ENCODE measurements at places on chromosomes 6 and 20.

DNA sequence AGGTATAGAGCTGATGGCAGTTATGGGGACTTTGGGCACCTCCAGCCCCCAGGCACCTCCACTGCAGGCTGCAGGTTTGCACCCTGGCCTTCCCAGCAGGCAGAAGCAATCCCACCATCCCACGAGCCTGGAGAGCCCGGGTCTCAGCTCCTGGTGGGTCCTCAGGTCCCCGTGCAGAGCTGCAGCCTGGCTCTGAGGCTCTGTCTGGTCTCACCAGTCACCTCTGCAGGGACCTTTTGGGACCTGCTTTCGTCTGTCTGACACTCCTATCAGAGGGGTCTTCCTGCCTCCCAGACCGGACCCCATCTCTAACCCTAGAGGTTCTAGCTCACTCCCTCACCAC, 41.9 kb downstream of the FGD2 start:
- no peak for DNase-seq

- no peak for DNase-seq
Observed at GRCh38 chr6:11062715-11063114, 18.6 kb upstream of the ELOVL2 start.

GRCh38 chr20:39986173-39986904, 702.7 kb downstream of the MAFB start:
- DNase-seq: no peak

DNA sequence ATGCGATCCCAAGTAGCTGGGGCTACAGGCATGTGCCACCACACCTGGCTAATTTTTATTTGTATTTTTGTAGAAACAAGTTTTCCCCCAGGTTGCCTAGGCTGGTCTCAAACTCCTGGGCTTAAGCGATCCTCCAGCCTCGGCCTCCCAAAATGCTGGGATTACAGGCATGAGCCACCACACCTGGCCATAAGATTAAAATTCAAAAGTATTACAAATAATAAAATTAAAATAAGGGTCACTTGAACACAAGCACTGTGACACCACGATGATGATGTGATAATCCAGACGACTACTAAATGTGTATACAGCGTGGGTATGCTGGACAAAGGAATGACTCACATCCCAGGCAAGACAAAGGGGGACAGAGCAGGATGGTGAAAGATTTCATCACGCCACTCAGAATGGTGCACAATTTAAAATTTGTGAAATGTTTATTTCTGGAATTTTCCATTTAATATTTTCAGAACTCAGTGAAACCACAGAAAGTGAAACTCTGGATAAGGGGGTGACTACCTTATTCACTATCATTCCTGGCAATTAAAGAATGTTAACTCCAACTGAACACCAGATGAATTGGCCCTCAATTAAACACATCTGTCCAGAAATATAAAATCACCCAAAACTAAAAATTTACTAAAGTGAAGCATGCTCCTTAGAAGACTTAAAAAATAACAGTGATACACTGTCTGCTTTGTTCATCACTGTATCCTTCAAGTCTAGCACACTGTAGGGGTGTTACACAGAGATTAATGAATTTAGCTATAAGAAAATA, 13.1 kb downstream of the B4GALT5 start:
- DNase-seq: peak; percentile 80

- DNase-seq: no peak
Observed at GRCh38 chr6:76587271-76587670, 514.8 kb upstream of the IMPG1 start.

GRCh38 chr6:144264270-144265060, 20.7 kb upstream of the UTRN start:
- DNase-seq: peak; percentile 96

DNA sequence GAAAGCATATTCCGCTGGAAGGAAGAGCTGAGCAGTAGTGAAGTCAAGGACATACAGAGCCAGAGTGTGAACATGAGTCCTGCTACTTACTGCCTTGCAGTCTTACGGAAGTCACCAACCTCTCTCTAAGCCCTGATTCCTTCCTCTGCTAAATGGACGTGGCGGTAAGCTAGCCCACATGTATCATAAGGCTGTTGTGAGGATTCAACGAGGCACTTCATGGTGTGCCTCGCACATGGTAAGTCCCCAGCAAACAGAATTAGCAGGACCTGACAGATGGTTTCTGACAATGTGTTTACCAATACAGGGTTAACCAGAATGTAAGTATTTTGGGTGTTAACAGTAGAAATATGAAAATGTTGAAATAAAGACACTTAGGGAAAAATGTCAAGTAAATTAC, 93.2 kb downstream of the IRF4 start:
- no peak for DNase-seq

- DNase-seq: no peak
Observed at GRCh38 chr20:50449738-50450492, 60.3 kb upstream of the PTPN1 start.

DNA sequence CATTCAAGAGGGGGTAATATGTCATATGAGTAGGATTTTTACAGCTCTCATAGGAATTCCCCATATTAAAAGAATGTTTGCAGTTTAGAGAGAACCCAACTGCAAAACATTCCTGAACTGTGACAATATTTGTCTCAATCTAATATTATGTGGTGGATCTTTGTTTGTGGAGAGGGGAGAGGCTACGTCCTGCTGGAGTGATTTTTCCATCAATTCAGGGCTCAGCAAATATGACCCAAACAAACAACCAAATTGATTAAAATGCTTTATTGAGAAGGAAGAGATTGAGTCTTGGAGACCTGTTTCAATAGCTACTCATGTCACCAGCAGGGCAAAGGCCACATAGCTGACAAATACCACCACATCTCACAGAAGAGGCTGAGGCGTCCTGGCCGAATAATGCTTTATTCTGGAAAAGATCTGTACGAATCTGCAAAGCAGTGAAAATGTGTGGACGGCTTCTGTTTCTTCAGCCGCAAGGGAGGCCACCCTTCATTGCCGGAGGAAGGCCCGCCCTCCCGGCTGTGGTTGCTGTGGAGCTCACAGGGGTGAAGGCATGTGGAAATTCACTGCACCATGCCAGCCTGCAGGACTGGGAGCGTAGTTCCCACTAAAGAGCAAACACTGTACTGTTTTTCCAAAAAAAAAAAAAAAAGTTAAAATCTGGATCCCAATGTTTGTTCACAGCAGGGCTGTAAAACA, 89.7 kb upstream of the QKI start:
- DNase-seq: peak; percentile 69

DNA sequence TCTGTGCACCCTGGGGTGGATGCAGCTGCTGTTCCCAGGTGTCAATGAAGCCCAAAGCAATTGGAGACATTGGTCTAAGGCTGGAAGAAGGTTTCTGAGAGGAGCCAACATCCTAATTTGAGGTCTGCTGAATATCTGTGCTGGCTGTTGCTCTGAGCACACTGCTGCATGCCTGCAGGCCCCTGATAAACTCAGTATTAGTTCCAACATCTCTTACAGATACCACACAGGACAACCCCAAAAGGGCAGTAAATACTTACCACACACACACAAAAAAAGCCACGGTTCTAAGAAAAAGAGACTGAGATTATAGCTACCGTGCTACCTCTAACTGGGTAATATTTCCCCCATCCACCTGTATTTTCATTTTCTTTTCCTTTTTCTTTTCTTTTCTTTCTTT, 164.3 kb upstream of the SOX4 start:
- no peak for DNase-seq

DNA sequence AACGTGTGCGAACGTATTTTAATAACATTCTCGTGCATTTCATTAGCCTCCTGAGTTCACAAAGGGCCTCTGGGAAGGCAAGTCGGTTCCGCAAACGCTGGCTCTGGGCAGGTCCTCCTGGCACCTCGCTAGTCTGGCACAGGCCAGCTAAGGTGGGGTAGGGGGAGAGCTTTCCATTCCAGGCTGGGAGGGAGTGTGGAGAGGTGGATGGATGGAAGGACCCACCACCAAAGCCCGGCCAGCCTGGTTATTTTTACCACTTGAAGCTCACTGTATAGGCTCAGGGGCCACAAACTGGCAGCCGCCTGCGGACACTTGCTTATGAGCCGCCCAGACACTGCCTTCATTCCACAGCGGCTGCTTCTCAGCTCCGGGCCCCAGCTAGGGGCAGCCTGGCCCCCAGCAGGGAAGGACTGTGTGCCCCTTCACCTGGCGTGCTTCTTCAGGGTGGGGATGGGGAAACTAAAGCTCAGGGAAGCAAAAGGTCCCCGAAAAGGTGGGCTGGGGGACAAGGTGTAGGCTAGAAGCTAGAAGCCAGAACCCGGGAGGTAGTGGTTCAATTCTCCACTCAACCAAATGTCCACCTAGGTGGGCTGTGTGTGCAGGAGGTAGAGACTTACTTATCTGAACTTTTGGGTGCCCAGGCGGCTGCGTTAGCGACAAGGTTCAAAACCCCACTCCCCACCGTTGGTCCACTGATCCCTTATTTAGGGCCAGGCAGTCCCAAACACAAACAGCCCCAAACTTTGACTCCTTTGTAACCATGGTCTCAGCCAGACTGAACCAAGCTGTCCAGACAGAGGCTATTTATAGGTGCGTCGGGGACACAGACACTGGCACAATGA, 1.7 kb downstream of the PMEPA1 start:
- no peak for DNase-seq

DNA sequence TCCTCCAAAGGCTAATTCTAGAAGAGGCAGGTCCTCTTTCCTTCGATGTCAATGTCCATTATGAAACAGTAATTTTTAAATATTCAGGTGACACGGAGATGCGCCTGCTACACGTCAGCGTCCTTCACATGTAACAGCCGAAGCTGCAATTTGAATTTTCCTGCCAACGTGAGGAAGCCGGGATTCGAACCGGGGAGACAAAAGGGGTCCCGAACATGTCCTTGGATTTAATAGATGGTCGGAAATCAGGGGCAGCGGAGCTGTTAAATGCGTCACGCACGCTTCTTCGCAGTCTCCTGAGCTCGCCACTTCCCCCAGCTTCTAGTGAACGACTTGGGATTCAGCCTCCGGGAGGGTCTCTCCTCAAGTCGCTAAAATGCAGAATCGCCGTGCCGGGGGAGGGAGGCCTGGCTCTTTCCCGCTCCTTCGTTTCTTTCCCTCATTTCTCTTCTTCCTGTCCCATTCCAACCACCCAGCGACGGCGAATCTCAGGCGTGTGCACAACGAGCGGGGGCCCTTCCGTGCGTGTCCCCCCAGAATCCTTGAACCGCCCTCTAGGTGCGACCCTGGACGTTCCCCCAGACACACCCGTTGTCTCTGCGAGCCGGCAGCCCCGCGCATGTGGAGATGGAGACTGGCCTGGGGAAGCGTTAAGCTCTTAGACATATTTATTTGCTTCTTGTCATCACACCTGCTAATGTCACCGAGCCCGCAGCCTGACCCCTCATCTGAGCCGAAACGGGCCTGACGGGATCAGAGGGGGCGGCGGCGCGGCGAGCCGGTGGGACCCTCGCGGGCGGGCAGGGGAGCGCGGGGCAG, 1.3 kb upstream of the FOXC1 start:
- DNase-seq: no peak

- DNase-seq: peak; percentile 37
Observed at GRCh38 chr6:14638906-14639761, 521.6 kb downstream of the CD83 start.

GRCh38 chr6:53335224-53335994, 13.3 kb downstream of the ELOVL5 start:
- DNase-seq: no peak

- DNase-seq: peak; percentile 53
Observed at GRCh38 chr6:46453216-46453615, 38.0 kb downstream of the RCAN2 start.

DNA sequence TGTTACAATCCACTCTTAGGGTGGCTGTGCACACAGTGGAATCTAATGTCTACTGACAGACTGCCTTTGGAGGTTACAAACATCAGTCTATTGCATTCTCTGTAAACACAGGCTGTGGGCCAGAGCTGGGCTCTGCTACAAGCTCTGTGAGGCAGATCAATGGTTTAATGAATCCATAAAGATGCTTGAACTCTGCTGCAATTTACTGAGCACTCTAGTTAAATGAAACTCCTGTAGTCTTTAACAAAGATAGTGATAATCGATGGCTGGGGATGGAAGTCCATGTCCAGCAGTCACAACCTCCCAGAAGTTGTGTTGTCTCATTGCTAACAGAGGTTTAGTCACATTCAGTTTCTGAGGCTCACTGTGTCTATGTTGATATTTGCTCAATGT, 50.5 kb downstream of the SOBP start:
- no peak for DNase-seq

DNA sequence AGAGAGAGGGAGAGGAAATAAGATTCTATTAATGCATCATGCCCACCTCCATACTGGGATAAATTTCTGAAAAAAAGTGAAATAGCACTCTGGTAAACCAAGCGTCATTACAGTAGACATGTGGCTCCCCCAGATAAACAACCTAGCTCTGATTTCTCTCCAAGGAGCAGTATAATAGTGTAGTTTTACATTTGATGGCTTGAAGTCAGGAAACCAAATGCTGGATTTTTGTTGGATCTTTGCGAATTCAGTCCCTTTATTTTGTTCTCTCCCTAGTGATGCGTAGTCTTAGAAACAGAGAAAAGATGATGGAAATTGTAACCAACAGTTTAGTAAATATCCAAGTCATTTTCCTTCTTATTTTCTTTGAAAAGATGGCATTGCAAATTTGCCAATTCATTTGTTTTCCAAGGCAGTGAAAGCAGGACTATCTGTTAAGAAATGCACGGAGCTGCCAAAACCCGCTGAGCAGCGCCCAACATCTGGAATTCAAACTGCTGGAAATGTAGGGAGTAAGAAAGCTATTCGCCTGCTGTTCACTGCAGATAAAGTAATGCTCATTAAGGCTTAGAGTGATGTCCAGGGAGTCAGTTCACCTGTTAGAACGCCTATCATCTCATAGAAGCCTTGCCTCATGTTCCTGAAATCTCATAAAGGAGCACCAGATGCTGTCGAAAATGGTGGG, 85.7 kb upstream of the DOK5 start:
- DNase-seq: no peak

GRCh38 chr20:53597521-53598120, 4.0 kb upstream of the ZNF217 start:
- DNase-seq: no peak

DNA sequence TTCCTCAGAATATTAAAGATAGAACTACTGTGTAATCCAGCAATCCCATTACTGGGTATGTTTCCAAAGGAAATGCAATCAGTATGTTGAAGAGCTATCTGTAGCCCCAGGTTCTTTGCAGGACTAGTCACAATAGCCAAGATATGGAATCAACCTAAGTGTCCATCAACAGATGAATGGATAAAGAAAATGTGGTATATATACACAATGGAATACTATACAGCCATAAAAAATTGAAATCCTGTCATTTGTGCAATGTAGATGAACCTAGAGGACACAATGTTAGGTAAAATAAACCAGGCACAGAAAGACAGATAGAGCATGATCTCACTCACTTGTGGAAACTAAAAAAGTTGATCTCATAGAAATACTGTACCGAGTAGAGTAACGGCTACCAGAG, 306.0 kb upstream of the MARCKS start:
- DNase-seq: no peak

DNA sequence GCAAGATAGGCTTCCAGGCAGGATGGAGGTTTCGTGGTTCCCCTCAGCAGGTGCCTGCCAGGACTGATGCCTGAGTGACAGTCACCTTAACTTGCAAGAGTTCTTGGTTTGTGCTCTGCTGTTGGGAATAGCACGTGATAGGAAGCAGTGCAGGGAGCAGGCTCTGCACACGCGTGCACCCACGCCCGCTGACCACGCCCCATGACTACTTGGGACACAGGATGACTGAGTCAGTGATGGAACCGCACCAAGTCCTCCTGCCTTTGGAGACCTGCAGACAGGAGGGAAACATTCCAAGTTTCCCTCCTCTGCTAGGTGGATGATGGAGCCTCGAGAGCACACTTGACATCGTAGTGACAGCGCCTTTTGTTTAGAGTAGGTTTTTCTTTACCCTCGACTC, 164.2 kb downstream of the DTNBP1 start:
- peak; percentile 75 for DNase-seq

Data from Daoy (cell line).